ENCODE measurements at places on chromosomes 11 and 22. TPM values are rescaled to one million over a fixed set of nuclear protein-coding genes. Genes with fewer than 3 reads are reported as not detected.

The GRIA4 gene
- total RNA-seq, result not detected

The CARD10 gene
- 2.1 TPM for total RNA-seq

The TREH gene
- total RNA-seq, result not detected

The RIC8A gene
- 106 TPM for total RNA-seq
